Central memory CD8-positive, alpha-beta T cell (primary cell): ENCODE measurements at places on chromosomes 11 and 22.

- no peak for DNase-seq
Observed at GRCh38 chr11:111148121-111148520, 97.4 kb upstream of the POU2AF2 start.

- no peak for DNase-seq
Observed at GRCh38 chr11:28105869-28106268, 2.1 kb downstream of the KIF18A start.

DNA sequence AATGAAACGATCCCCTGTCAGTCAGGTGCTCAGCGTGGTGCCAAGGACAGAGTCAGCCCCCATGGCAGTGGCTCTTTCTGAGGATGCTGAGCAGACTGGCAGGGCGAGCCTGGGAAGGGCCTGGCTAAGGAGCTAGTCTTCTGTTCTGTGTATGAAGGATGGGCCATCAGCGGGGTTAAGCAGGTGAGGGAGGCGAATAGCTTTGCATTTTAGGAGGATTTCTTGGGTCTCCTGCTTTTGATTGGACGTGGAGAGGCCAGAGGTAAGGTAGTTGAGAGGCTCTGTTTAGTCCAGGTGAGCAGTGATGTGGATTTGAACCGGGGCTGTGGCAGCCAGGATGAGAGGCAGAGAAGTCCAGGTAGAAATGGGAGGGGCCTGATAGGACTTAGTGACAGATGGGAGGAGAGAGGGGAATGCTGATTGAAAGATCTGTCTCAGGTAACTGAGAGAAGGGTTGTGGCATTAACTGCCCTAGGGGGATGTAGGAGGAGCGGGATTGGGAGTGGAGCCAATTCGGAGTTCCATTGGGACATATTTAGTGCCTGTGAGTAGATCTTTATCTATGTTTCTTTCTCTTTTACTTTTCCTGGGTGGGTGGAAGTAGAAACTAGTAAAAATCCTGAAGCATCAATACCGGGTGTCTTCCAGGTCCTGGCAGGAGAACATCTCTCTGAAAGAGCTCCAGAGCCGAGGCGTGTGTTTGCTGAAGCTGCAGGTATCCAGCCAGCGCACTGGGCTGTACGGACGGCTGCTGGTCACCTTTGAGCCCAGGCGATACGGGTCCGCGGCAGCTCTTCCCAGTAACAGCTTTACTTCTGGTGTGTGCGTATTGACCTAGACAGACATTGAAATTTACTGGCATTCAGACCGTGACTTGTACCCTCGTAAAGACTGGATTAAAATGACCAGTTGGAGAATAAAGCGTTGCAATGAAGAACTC is 2.0 kb downstream of the IGHMBP2 start:
- no peak for DNase-seq

DNA sequence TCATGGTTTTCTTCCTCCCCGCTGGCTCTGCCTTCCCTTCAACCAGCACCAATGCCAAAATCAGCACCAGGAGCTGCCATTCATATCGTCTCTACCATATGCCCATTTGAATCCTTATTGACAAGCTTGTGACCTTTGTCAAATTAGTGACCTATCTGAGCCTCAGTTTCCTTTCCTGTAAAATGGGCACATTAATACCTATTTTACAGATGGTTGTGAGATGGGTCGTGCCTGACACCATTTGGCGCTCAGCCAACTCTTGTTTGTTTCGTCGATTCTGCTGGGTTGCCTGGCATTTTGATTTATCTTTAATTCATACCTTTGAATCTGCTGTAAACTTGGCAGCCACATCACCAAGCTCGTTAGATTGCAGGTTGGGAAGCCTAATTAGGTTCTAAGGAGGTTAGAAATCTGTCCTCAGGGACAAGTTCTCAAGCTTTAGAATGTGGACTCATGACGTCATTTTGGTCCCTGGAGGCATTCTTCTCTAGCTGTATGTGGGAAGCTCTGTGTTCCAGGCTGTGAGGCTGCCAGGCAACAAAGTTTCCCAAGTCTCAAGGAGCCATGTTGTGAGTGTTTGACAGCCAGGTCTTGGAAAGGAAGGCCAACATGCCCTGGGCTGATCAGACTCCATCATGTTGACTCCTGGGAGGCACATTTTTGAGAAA is 61.0 kb downstream of the RPS6KA4 start:
- DNase-seq: no peak

DNA sequence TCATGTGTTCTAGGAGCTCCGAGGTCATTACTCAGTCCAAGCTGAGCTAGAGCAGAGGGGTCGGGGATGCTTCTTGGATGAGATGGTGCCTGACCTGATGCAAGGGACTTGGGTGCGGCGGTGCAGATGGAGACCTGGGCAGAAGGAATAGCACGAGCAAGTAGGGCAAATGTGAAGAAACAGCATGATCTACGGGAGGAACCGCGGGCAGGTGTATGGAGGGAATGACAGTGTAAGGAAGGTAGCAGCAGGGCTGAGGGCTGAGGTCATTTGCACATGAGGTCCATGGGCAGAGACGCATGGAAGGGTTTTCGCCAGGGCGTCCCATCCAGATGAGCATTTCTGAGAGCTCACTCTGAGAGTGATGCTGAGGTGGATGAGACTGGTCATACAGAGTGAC is 14.9 kb downstream of the SLC37A2 start:
- no peak for DNase-seq

- DNase-seq: no peak
Observed at GRCh38 chr22:36238373-36239149, 766 bp downstream of the APOL2 start.
